ENCODE measurements at places on chromosomes 6 and 20.

GRCh38 chr6:110550353-110550752 is 73.9 kb upstream of the SLC22A16 start:
- DNase-seq, result no peak

- no peak for DNase-seq
Measured at GRCh38 chr6:151175662-151176445, 63.9 kb upstream of the AKAP12 start.

GRCh38 chr6:39402239-39402751 is 79.8 kb upstream of the KCNK16 start:
- no peak for DNase-seq

GRCh38 chr20:25284131-25284601 is 36.3 kb downstream of the PYGB start:
- no peak for DNase-seq

DNA sequence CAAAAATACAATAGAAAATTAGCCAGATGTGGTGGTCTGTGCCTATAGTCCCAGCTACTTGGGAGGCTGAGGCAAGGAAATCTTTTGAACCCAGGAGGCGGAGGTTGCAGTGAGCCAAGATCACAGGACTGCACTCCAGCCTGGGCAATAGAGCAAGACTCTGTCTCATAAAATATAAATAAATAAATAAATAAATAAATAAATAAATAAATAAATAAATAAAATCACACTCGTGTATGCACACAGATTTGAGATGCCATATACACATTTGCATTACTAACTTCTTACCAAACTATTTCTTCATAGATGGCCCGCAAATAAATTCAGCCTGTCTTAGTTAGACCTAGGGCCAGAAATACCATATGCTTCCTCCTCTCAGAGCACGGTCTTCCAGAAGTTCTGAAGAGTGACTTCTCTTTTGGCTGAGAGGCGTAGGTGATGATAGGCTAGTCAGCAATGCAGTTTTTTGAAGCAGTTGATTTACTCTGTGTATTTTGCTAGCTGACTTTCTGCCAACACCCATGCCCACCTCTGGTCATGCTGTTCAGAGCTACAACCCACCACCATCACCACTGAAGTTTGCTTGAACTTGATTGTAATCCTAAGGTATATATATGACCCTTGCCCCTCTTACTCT is 150.1 kb downstream of the SASH1 start:
- DNase-seq, result no peak

GRCh38 chr6:84228198-84228543 is 728 bp upstream of the CEP162 start:
- DNase-seq, result no peak

- DNase-seq, result no peak
Measured at GRCh38 chr6:76490456-76490855, 418.0 kb upstream of the IMPG1 start.

- no peak for DNase-seq
Measured at GRCh38 chr6:144305985-144306384, 20.9 kb downstream of the UTRN start.

DNA sequence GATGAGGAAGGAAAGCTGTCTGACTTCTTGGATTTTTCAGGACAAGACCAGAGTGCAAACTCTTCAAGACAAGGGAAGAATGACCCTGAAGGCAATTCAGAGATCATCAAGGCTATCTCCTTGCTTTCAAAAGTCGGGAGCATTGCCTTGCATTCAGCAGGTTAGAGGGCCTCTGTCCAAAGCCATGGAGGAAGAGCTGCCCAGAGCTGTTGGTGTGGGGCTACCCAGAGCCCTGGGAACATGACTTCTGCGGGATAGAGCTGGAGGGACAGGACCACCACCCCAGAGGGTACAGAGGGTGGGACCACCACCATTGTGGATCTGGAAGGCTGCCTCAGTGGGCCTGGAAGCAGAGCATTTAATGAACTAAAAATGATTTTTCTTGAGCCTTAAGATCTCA is 5.2 kb upstream of the SRXN1 start:
- no peak for DNase-seq

GRCh38 chr6:33290459-33290858 is 1.1 kb downstream of the PFDN6 start:
- no peak for DNase-seq

All from activated CD8-positive, alpha-beta memory T cell treated with anti-CD3 and anti-CD28 coated beads for 4 hours (primary cell).